ENCODE measurements at places on chromosomes 3 and 15.

GRCh38 chr3:125168711-125169393, 43.7 kb downstream of the SLC12A8 start:
- peak; percentile 40 for DNase-seq

DNA sequence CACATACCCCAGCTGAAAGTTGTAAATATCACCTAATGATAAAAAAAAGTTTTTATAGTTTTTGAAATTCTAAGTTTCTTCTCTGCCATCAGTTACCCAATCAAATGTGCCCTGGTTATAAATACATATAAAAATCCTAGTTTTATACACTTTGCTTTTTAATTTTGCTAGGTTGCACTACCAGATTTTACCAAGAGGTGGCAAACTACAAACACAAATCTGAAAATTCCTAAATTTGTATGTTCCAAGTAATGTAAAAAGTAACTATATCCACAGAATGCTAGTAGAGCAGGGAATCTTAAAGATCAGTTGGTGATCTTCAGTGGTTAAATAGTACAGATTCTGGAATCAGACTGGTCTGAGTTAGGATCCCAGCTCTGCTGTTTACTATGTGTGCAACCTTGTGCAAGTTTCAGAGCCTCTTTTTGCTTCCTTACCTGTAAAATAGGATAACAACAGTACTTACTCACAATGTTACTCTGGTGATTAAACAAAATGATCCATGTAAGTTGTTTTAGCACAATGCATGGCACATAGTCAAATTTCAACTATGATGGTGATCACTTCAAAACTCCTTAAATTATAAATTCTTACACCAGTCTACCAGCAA, 11.0 kb downstream of the TRPM7 start:
- no peak for DNase-seq

GRCh38 chr3:75262661-75263060, 401.5 kb upstream of the FRG2C start:
- DNase-seq, result no peak

DNA sequence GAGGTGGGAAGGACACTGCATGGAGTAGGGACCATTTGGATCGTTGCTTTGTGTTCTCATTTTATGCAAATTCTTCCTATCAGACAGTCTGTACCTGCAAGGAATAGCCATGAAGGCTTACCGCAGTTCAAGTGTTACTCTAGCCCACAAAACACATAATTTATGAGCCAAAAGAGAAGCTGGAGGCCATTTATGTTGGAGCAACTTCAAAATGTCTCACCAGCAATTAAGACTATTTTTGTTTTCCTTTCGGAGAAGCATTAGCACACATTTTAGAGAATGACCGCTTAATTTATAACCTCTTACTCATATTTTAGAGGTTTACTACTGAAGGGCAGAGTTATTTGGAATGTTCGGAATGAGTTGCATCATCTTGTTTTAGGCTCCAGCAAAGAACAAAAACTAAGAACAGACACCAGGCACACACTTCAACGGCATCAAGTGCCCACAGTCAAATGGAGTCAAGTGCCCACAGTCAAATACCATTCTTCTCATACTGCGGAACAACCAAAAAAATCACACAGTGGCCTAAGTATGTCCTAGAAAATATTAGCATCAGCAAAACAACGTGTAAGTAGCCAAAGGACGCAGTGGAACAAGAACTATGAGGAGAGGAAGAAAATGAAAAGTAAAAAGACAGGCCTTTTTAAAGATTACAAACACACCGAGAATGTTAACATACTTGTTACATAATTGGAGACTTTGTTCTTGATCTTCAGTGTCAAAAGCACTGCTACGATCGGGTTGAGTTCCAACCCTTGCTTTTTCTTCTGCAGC, 17.5 kb upstream of the GOLGA8J start:
- DNase-seq, result no peak
